ENCODE measurements at places on chromosomes 13 and 19.

- DNase-seq = no peak
These were observed 202.8 kb downstream of the URI1 start for GRCh38 chr19:30144802-30145201.

- no peak for DNase-seq
These were observed 2.0 kb upstream of the CEBPA start for GRCh38 chr19:33304371-33304759.

DNA sequence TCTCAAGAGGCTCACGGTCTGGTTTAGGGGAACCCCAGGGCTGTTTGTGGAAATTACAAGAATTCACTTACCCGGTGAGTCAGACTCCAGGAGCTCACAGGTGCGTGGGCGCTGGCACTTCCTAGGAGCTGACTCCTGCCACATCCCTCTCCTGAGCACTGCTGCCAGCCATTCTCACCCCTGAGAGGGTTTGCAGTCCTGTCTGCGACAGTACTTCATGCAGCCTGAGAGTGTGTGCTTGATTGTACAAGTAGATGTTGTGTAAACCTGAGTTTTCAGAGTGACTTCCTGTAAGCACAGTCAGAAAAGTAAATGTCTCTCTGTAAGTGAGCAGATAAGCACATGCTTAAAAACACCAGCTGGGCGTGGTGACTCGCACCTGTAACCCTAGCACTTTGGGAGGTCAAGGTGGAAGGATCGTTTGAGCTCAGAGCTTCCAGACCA is 8.1 kb downstream of the MRPL4 start:
- DNase-seq = peak; percentile 78

DNA sequence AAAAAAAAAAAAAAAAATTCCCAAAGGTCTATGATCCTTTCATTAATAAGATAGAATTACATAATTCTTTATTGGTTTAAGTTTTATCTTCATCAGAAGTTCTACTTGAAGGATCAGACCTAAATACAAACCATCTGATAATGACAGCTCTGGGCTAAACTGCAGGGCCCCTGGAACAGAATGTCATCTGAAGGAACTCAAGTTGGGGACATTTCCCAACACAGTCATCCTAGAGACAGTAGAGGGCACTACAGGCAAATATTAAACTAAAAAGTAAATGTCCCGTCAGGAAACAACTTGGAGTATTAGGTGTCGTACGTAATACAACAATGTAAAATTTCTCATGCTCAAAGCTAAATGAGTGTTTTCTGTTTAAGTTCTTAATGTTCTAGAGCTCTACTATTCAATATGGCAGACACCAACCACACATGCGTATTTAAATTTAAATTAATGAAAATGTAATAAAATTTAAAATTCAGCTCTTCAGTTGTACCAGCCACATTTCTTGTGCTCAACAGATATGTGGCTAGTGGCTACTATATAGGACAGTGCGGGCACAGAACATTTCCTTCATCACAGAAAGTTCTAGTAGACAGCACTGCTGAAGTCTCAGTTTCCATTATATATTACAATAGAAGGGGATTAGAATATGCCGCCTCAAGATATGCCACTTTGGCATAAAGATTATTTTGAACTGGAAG is 21.8 kb upstream of the NAXD start:
- peak; percentile 85 for DNase-seq

GRCh38 chr13:28239374-28239773 is 101.0 kb downstream of the PAN3 start:
- DNase-seq = peak; percentile 24

GRCh38 chr13:105464249-105464648 is 1071.2 kb downstream of the EFNB2 start:
- DNase-seq = no peak

GRCh38 chr13:106916329-106916976 is 348.5 kb upstream of the ARGLU1 start:
- no peak for DNase-seq

DNA sequence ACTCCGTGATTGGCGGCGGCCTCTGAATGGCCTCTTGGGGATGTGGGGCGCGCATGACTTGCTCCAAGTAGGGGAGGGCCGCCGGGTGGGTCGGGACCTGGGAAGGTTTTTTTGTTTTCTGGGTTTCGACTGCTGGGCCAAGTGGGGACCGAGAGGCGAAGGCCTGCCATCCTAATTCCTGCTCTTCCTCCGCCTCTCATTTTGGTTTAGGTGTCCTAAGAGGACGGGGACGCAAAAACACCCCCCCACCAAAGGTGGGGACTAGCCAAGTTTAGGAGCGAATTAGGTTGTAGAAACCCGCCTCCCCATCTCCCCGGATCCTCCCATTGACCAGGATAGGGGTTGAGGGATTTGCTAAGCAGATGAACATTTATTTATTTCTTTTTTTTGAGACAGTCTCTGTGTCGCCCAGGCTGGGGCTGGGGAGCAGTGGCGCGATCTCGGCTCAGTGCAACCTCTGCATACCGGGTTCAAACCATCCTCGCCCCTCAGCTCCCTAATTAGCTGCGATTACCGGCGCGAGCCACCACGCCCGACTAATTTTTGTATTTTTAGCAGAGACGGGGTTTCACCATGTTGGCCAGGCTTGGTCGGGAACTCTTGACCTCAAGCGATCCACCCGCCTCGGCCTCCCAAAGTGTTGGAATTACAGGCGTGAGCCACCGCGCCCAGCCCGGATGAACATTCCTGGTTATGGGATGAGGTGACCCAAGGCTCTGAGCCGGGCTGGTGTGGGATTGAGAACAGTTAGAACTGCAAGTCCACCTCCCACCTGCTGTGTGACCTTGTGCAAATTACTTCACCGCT is 838 bp downstream of the PPP2R1A start:
- no peak for DNase-seq

GRCh38 chr19:715347-715746 is 6.6 kb downstream of the PALM start:
- DNase-seq = no peak

DNA sequence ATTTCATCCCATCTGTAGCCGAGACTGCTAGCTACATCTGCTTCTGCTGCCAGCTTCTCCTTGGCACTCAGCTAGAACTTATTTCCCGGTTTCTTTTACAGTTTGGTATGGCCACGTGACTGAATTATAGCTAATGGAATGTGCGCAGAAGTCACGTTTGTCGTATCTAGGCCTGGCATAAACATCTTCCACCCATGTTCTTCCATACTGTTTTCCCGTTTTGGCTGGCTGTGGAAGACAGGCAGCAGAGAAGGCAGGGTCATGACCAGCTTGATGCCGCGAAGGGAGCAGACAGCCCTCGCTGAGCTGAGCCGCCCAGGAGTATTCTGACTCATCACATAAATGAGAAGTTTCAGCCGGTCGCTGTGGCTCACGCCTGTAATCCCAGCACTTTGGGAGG is 186.7 kb downstream of the RFC3 start:
- DNase-seq = no peak

DNA sequence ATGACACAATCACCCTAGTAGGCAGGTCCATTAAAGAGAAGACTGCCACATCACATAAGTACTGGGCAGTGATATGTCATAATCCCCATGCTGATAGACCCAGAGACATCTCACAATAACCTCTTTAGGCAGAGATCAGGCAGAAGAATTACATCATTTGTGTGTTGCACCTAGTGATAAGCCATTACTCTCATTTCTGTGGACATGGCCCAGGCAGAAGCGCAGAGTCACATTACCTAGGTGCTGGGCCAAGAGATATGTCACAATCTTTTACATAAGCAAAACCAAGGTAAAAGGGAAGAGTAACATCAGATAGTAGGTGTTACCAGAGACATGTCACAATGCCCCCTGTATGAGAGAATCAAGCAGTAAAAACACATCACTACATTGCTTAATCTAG is 71.9 kb downstream of the ZNF726 start:
- DNase-seq = no peak

- no peak for DNase-seq
These were observed 993.9 kb downstream of the EFNB2 start for GRCh38 chr13:105541565-105541964.

DNA sequence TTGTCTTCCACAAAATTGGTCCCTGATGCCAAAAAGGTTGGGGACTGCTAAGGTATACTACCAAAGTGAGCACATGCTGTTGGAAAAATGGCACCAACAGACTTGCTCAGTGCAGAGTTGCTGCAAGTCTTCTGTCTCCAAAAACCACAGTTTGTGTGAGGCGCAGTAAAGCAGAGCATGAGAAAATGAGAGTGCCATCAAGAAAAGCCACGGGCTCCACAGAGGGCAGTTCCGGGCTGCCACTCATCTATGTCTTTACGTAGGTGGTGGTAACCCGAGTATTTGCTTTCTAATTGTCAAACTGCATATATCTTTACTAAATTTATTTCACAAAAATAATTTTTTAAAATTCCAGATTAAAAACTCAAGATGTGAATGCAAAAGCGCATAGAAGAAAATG is 123.8 kb downstream of the RNF17 start:
- no peak for DNase-seq

GRCh38 chr13:25659091-25659795 is 287.5 kb downstream of the ATP8A2 start:
- DNase-seq = no peak

DNA sequence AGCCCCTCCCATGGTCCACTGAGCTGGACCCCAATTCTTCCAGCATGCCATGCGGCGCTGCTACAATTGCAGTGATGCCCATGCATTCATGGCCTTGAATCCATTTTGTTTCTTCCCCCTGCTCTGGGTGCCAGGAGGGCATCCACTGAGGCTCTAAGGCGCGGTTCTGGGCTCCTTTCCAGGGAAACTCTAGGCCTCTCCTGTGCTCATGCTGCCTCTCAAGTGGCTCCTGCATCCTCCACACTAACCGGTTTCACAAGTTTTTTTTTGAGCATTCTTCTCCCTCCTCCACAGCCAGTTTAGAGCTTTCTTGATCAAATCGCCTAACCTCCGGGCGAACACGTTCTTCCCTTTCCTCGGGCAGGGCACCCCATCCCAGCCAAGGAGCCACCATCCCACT is 69.1 kb upstream of the FLT1 start:
- no peak for DNase-seq

DNA sequence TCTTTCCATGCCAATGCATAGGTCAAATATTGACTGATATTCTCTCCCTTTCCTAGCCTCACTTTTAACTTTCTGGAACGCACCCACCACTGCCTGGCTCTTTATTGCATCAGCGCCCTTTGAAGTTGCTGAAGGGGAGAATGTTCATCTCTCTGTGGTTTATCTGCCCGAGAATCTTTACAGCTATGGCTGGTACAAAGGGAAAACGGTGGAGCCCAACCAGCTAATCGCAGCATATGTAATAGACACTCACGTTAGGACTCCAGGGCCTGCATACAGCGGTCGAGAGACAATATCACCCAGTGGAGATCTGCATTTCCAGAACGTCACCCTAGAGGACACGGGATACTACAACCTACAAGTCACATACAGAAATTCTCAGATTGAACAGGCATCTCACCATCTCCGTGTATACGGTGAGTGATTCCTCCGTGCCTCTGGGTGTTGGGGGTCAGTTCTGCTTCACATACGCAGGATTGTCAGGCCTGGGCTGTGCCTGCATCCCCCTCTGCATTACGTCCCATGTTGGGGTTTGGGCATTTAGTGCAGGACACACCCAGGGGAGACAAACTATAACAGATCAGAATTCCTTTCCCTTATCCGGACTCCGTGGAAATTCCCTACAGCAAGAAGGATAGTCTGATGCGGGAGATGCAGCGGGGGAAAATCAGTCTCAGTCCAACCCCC is 1.3 kb downstream of the CEACAM21 start:
- no peak for DNase-seq

- DNase-seq = no peak
These were observed 5.6 kb upstream of the AMH start for GRCh38 chr19:2243274-2244124.

- DNase-seq = no peak
These were observed 19.8 kb upstream of the ZNF91 start for GRCh38 chr19:23415034-23415433.

DNA sequence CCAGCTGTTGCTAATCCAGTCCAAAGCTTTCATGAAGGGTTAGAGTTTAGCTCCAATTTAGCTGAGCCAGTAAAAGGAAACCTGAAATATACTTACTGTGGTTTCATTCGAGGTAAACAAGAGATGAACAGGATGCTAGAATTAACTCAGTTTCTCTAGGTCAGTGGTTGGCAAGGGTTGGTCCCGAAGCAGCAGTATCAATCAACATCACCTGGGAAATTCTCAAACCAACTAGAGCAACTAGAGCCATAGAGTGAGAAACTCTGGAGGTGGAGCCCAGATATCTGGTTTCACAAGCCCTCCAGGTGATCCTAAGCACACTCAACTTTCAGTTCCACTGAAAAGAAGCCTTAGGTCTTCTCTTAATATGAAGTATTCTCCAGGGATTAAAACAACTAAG is 376.7 kb downstream of the OXGR1 start:
- DNase-seq = no peak

All from suppressor macrophage treated with lipopolysaccharide for 1 hour (primary cell).